ENCODE measurements at places on chromosomes 16 and 17.

DNA sequence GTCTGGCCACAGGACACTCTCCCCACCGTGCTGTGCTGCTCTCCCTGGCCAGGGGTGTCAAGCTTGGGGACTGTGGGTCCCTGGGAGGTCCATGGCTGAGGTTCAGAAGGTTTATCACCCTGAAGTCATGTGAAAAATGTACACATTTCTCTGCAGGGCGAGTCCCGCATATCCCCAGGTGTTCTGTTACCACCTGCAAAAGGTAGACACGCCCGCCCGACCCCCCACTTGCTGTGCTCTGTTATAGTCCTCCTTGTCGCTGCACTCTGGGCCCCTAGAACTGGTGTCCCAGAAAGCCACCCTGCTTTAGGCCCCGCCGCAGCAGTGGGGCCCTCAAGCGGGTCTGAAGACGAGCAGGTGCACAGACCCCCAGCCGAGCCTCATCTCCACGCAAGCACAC, 11.8 kb downstream of the JPT2 start:
- DNase-seq, result no peak

DNA sequence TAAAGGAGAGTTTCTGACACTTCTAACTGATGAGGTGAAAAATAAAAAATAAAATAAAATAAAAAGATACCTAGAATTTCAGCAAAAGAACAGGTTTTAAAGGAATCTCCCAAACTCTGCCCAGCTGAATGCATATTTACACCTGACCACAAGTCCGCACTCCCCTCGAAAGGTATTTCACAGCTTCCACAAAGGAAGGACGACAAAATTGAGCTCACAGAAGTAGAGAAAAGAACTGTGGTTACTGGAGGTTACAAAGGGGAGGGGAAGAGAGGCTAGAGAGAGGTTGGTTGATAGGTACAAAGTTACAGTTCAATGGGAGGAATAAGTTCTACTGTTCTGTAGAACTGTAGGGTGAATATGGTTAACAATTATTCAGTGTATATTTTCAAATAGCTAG, 5.0 kb downstream of the LITAF start:
- DNase-seq, result no peak

GRCh38 chr17:27473190-27473747, 17.0 kb downstream of the KSR1 start:
- no peak for DNase-seq

DNA sequence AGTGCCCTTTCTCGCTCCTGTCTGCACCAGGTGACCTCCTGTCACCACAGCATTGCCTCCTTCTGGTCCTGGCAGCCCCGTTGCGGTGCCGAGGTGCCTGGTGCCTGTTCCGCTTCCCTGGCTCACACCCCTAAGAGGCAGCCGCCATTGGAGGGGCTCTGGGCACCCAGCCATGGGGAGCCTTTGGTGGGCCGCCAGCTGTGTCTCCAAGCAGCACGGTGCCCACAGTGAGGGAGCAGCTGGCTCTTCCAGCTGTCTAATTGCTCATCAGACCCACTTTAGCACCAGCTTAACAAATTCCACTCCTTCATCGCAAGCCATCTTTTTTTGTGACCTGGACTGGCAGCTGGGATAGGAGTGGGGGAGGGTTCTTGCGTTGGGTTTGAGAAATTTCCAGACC, 276.1 kb downstream of the SNX29 start:
- no peak for DNase-seq

DNA sequence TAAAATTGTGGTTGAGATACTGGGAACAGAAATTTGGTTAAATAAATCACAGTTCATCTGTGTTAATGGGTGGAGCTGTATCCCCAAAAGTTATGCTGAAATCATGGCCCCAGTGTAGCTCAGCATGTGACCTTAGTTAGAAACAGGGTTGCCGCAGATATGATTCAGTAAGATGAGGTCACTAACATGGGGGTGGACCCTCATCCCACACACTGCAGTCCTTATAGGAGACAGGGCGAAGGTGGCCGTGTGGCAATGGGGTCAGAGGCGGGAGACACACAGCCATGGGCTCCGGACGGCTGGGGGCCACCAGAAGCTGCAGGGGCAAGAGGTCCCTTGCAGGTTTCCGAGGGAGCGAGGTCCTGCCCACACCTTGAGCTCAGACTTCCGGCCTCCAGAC, 10.7 kb downstream of the GALNS start:
- DNase-seq, result no peak

DNA sequence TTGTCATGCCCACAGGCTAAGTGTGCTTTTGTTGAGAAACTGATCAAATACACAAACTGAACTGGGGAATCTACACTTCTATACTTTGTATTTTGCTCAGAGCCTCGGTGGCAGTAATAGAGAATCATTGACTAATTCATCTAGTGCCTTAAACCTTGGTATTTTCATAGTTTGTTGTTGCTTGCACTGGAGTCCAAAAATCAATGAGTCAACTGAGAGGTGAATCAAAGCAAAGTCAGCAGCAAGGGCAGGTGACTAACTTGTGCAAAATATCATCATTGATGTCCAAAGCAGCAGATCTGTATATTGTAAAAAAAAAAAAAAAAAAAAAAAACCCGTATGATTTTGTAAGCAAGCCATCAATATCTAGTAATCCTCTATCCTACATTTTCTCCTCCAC, 296.4 kb downstream of the MAP2K6 start:
- DNase-seq, result no peak

DNA sequence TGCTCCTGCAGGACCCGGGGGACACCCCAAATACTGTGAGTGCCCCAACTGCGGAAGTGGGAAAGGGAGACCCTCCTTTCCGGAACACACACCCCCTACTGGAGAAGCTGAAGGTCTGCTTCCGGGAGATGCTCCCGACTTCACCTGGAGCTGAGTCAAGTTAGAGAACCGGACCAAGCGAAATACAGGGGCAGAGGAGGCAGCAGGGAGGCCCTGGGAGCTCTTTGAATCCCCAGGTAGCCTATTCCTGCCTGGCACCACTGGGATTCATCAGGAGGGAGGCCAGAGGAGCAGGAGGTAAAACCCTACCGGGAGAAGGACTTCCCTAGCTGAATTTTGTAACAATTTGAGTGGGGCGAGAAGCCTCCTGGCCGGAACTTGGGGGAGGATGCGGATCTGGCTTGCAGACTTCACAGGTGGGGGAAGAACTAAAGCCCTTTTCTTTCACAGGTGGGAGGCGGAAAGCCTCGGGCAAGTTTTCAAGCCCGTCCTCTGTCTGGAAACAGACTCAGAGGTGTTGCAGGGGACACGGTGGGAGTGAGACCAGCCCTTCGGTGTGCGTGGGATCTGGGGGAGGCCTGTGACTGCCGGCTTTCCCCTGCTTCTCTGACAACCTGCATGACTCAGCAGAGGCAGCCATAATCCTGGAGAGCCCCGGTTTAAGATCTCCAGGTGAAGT, 22.4 kb upstream of the TEKT1 start:
- DNase-seq, result no peak

Data from fibroblast of skin of left quadriceps (primary cell).